ENCODE measurements at places on chromosomes 11 and 22.

DNA sequence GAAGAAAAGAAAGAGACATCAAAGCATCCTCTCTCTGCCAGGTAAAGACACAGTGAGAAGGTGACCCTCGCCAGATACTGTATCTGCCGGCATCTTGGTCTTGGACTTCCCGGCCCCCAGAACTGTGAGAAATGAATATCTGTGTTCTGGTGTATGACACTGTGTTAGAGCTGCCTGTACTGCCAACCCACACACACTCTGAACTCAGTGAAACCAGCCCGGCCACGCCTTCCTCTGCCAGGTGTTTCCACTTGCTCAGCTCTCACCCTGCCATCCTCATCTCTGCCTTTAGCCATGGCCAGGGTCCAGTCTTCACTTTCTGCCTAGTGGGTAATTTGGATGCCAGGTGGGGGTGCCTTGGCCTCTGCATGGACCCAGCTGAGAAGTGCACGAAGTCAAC, 24.0 kb downstream of the CBX7 start:
- DNase-seq: no peak

DNA sequence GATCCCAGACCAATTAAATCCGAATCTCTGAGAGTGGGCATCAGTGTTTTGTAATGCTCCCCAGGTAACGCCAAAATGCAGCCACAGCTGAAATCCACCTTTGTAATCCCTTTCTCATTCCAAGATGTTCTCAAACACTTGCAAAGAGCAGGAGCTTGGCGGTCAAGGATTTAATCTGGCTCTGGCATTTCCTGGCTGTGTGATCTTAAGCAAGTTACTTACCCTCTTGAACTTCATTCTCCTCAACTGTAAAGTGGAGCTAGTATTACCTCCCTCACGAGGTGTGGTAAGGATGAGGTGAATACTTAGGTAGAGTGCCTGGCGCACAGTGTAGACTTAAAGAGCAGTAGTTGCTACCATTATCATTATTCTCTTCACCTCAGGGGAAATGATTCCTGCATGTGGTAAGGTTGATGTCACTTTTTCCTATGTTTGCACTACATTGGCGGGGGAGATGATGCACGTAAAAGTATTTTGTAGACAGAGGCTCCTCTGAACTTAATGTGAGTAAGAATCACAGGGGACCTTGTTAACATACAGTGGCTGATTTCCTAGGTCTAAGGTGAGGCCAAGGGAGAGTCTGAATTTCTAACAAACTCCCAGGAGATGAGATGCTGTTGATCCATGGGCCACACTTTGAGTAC, 210.4 kb upstream of the PITPNB start:
- DNase-seq: no peak

- DNase-seq: no peak
Observed at GRCh38 chr11:85531191-85531897, 95.8 kb downstream of the DLG2 start.

DNA sequence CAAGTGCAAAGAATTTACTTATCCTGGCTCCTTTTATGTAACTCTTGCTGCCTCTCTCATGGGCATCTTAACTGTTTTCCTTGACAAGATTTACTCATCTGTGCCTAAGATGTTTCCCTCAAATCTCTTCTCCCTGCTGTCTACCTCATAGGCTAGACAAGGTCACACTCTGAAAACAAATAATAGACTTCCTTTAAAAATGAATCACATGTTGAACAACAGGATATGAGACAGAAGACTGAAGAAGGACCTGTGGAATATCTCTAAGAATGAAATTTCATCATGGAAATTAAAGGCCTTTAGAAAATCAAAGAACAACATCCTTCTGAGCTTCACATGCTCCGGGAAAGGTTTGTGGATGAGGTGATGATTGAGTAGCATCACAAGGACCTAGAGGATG, 6.0 kb upstream of the SCGB2A2 start:
- DNase-seq: no peak

GRCh38 chr11:130769782-130770535, 146.3 kb downstream of the SNX19 start:
- no peak for DNase-seq

- no peak for DNase-seq
Observed at GRCh38 chr22:24154826-24155225, 26.5 kb upstream of the SUSD2 start.

GRCh38 chr11:78371221-78371891, 46.3 kb downstream of the GAB2 start:
- DNase-seq: no peak

- no peak for DNase-seq
Observed at GRCh38 chr11:116314006-116314405, 458.8 kb downstream of the BUD13 start.

DNA sequence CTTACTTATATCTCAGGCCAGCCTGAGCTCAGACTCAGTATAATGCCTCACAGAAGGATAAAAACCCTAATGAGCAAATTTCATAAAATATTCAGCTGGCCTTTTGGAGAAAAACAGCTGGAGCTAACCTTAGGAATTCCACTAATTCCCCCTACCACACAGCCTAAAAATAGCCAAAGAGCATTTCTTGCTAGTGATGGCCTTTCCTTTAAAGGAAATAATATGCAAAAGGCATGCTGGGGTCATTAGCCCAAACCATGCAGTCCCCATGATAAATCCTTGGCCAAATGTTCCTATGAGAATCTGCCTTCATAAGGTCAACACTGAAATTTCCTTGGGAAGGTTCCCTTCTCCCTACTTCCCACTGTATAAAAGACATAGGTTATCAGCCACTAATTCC, 38.2 kb downstream of the SYTL2 start:
- DNase-seq: no peak

Data from vagina (tissue), 2 donors.